Upper lobe of right lung (tissue), 1 donor: ENCODE measurements at places on chromosomes 2 and 18.

GRCh38 chr2:99695944-99696253 lies 206.1 kb upstream of the REV1 start:
- no peak for DNase-seq

DNA sequence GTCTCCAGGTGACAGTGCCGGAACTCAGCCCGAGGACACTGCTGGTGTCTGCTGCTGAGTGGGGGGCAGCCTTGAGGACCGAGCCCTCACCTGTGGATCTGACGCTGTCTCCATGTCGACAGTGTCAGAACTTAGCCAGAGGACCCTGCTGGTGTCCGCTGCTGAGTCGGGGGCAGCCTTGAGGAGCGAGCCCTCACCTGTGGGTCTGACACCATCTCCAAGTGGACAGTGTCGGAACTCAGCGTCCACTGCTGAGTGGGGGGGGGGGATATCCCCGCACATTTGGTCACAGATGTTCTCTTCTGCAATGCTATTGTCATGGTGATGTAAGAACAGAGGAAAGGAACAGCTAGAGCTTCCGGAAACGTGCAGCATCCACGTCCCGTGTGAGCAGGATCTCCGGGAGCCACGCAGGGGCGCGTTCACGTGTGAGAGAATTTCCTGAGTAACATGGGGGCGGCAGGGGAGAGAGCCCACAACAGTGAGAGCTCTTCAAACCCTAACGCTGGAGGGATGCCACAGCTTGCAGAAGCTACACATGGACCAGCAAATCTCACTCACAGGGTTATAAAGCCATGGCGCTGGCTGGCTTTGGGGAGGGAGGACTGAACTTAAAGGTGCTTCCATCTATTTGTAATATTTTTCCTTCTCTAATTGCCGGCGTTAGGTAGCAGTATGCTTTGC lies 250.7 kb upstream of the SALL3 start:
- peak; percentile 40 for DNase-seq

DNA sequence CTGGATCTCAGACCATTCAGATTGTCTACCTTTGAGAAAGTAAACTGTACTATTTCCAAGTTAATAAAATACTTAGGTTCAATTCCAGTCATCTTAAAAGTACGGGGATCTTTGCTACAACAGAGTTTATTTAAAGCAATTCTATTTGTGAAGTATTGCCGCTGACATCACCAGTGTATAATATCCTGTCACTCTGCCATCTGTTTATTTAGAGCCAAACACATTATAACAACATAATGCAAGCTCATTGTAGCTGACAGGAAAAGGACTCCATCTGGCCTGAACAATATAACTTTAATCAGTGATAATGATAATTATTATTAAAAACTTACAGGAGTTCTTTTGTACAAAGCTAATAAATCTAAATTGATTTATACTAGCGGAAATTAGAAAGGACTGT lies 786.8 kb downstream of the ERBB4 start:
- DNase-seq, result no peak

DNA sequence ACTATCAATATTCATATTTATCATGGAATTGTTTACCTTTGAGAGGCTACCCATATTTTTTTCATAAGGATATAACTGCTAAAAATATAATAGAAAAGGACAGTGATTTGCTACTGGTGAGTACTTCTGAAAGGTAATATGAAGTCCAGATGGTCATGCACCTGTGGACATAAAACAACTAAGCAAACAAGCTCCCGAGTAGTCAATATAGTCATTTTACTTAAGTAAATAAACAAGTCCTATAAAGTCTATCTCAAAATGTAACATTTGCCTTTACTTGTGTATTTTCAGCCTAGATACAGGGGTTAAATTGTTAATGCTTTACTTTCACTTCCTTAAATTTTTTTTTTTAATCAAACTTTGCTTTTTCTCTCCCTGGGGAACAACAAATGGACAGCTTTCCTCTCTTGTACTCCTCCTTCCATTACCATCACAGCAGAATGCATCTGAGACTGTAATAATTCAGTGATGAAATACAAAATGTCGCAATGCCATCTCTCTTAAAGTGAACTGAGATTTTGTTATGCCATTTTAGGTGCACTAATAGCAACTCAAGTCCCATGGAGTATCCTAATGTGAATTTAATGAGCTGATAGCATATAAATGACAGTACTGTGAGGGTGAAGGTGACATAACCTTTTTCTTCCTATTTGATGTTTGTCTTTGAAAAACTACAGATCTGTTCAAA lies 1325.4 kb upstream of the ZEB2 start:
- DNase-seq, result no peak

DNA sequence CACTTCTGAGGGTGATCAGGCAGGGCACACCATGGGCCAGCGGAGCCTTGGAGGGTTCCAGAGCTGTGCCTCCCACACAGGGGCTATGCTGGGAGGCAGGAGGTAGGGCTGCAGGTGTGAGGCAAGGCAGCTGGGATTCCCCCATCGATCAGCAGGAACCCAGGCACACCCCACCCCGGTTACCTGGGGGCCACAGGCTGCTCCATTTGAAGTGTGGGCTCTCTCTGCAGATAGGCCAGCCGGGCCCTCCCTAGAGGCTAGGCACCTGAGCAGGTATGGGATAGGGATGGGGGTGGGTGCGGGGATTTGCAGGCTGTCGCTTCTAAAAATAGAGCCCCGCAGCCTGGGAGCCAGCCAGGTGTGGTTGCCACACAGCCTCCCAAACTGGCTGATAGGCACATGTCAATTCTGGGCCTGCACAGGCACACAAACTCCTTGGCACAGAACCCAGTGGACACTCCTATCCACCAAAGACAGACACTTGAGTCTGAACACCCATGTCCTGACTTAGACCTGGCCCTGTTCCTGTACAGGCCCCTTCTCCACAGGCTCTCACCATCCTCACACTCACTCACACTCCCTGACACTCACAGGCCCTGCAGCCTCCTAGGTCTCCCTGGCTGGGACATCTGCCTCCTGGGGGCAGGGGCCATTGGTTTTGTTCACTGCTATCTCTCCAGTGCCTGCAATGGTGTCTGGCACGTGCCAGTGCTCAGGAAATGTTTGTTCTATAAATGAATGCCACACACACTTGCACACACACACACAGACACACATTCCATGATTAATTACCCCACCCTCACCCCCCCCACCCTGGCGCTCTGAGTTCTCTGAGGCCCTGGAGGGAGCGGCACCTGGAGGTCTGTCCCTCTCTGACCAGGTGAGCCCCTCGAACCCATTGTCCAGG lies 73.4 kb downstream of the ZFP36L2 start:
- peak; percentile 76 for DNase-seq

DNA sequence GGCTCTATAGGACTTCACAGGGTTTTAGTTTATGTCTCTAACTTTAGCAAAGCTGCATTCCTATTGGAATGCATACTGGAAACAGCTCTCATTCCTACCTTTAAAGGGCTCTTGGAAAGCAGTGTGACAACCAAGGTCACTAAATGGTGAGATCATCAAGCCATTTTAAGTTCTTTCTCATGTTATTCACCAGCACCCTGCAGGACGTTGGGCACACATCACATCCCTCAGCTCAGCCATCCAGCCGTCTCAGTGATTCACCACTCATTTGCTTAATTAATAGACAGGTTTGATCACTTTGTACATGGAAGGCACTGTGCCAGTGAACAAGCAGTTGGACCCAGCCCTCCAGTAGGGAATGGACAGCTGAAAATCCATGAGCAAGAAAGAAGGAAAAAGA lies 32.2 kb upstream of the RBM44 start:
- no peak for DNase-seq

GRCh38 chr2:3487028-3487425 lies 32.3 kb downstream of the ADI1 start:
- peak; percentile 29 for DNase-seq

GRCh38 chr2:145315053-145315452 lies 795.1 kb upstream of the ZEB2 start:
- DNase-seq, result no peak

DNA sequence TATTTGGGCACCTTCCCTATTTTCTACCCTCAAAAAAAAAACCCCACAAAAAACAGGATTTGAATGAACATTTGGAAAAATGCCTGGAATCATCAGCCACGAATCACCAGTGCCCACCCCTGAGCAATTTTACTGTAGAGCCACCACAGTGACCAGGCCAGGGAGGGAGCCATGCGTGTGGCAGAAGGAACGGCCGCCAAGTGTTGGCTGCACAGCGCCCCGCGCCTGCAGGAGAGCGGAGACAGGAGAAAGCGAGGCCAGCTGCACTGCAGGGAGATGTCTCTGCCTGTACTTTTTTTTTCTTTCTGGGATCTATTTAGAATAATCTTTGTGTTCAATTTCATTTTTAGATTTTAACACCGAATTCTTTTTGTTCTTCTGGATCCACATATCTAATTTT lies 269.3 kb upstream of the RAB12 start:
- DNase-seq, result no peak

GRCh38 chr2:145752091-145752806 lies 1232.3 kb upstream of the ZEB2 start:
- peak; percentile 57 for DNase-seq

- DNase-seq, result no peak
Measured at GRCh38 chr2:54595999-54596902, 127.2 kb upstream of the EML6 start.
